Mesothelial cell of epicardium (in vitro differentiated cells): ENCODE measurements at places on chromosomes 16 and 17. TPM values are rescaled to one million over a fixed set of nuclear protein-coding genes. Genes with fewer than 3 reads are reported as not detected.

Gene CPNE7
- 1.2 to 1.7 TPM (median 1.2 TPM) in 3 replicates for total RNA-seq

Gene BEAN1
- 0.82 to 1.1 TPM (median 1.0 TPM) in 3 replicates for total RNA-seq

Gene FBXO39
- not detected in 3 replicates for total RNA-seq

Gene TRIM47
- 2.8 to 3.1 TPM (median 2.9 TPM) in 3 replicates for total RNA-seq

DNA sequence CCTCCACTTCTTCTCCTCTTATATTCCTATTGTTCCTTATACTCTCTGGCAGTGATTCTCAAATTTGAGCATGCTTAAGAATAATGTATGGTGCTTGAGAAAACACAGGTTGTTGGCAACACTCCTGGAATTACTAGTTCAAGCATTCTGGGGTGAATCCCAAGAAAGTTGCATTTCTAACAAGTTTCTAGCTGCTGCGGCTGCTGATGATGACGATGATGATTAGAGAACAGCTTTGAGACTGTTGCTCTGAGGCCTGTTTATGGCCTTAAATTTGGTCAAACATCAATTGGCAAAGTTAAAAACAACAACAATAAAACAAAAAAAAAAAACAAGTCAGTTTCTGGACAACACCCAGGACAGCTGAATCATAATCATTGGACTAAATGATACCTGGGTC is 961.9 kb downstream of the CDH11 start:
- H3K4me1 ChIP-seq: no peaks in the 10 kb centered on the region
- no peak for DNase-seq
- no peak overlapping the region for H3K4me3 ChIP-seq
- H3K27me3 ChIP-seq: peaks cover 2% of the 10 kb centered on the region
- no peaks in the 10 kb centered on the region for H3K36me3 ChIP-seq

DNA sequence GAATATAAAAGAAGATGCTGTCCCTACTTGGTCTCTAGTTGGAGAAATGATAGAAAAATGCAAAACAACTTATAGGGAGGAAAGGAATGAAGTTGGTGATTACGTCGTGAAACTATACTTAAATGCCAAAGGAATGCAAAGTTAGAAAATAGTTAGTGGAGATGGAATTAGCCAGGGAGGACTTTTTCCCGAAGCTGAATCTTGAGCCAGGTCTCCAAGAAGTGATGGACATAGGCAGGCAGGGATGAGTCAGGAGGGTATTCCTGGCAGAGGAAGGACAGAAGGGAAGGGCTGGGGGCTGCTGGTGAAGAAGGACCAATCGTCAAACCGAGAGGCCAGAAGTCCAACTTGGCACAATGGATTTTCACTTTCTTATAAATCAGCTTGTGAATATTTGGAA is 1.8 kb downstream of the SNTB2 start:
- H3K4me3 ChIP-seq: peak overlapping the region; percentile 75
- H3K27me3 ChIP-seq: no peaks in the 10 kb centered on the region
- peak overlapping the region; percentile 78 for H3K27ac ChIP-seq
- peaks cover 4% of the 10 kb centered on the region for H3K36me3 ChIP-seq
- no peak for DNase-seq

- DNase-seq: no peak
- H3K36me3 ChIP-seq: peaks cover 9% of the 10 kb centered on the region
- no peak overlapping the region for H3K4me3 ChIP-seq
- no peaks in the 10 kb centered on the region for H3K27me3 ChIP-seq
These were observed 34.2 kb downstream of the MPHOSPH6 start for GRCh38 chr16:82135844-82136243.

- H3K36me3 ChIP-seq: no peaks in the 10 kb centered on the region
- DNase-seq: no peak
- H3K4me1 ChIP-seq: peaks cover 7% of the 10 kb centered on the region
- H3K27ac ChIP-seq: no peak overlapping the region
- no peak overlapping the region for H3K4me3 ChIP-seq
These were observed 20.4 kb upstream of the TMEM98 start for GRCh38 chr17:32907583-32907982.

- H3K27ac ChIP-seq: peak overlapping the region; percentile 49
- no peak for DNase-seq
- no peaks in the 10 kb centered on the region for H3K27me3 ChIP-seq
- H3K4me1 ChIP-seq: peaks cover 39% of the 10 kb centered on the region
- H3K36me3 ChIP-seq: peaks cover 3% of the 10 kb centered on the region
These were observed 563 bp downstream of the ST6GALNAC1 start for GRCh38 chr17:76642994-76643393.
